Neural crest cell (in vitro differentiated cells): ENCODE measurements at places on chromosomes 1 and 21. TPM values are rescaled to one million over a fixed set of nuclear protein-coding genes. Genes with fewer than 3 reads are reported as not detected.

TNFRSF14 gene
- total RNA-seq: 0.61 TPM in 2 replicates

TRMT1L gene
- 19.7 and 24.0 TPM in 2 replicates for total RNA-seq

PRDM16 gene
- total RNA-seq: 11.7 and 13.2 TPM in 2 replicates

ESRRG gene
- total RNA-seq: 1.5 TPM in 2 replicates

MROH9 gene
- total RNA-seq: not detected in 2 replicates

SPRR2E gene
- not detected in 2 replicates for total RNA-seq

RORC gene
- total RNA-seq: 0.12 TPM in 1 of 2 replicates, not detected in the other

GJA5 gene
- total RNA-seq: 1.1 and 1.2 TPM in 2 replicates

PSRC1 gene
- 100 and 102 TPM in 2 replicates for total RNA-seq

DTL gene
- total RNA-seq: 73.3 and 82.4 TPM in 2 replicates

SELL gene
- not detected in 2 replicates for total RNA-seq

PLA2G2C gene
- not detected in 2 replicates for total RNA-seq

TLCD4 gene
- total RNA-seq: 0.89 and 1.2 TPM in 2 replicates

FCRLA gene
- total RNA-seq: not detected in 2 replicates

- DNase-seq: no peak
Observed at GRCh38 chr21:44548922-44549321, 2.4 kb downstream of the KRTAP10-2 start.

DNA sequence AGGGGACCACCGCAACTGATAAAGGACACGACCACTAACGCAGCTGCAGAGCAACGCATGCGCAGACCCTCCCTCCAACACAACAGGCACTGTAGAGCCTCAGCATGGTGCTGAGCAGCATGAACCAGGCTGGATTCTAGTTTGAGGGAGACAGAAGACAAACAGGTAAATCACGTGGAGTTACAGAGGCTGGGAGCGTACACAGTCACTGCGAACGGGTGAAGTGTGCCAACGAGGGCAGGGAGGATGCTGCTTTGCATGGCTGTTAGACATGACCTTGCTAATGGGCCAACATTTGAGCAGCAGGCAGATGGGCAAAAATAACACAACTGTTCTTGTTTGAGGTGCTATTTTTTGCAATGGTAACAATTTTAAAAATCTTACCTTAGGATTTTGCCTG is 55.2 kb upstream of the NADK start:
- no peak for DNase-seq

DNA sequence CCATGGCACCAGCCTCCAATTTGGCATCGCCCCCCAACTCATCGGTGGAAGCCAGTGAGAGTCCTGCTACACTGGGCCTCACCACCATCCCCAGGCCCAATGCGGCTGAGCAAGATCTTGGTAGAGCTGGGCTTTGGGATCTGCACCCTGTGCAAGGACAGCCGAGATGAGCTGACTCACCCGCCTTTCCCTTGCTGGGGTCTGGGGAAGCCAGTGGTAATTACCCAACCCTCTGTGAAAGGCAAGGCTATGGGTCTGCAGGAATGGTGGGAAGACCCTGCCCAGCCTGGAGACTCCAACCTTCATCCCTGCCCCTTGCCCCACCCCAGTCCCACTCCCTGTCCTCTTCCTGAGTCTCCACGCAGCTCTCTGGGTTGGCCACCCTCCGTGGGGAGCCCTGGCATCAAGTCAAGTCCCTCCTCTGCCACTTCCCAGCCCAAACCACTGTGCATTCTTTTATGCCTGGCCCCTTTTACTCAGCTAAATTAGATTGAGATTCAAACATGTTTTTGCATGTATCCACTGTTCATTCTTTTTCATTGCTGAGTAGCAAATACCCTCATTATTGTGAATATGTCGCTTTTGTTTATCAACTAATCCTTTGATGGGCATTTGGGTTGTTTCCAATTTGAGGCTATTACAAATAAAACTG is 8.8 kb downstream of the SMCP start:
- no peak for DNase-seq

DNA sequence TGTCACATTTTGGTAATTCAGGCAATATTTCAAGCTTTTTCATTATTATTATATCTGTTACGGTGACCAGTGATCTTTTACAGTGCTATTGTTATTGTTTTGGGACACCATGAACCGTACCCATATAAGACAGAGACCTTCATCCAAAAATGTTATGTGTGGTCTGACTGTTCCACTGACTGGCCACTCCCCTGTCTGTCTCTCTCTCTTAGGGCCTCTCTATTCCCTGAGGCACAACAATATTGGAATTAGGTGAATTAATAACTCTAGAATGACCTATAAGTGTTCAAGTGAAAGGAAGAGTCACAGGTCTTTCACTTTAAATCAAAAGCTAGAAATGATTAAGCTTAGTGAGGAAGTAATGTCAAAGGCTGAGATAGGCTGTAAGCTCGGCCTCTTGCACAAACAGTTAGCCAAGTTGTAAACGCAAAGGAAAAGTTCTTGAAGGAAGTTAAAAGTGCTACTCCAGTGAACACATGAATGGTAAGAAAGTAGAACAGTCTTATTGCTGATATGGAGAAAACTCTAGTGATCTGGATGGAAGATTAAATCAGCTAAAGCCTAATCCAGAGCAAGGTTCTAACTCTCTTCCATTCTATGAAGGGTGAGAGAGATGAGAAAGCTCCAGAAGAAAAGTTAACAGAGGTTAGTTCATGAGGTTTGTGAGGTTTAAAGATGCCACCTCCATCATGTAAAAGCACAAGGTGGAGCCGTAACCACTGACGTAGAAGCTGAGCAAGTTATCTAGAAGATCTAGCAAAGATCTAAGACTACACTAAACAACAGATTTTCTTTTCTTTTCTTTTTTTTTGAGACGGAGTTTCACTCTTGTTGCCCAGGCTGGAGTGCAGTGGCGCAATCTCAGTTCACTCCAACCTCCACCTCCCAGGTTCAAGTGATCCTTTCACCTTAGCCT is 19.7 kb upstream of the DIPK1A start:
- no peak for DNase-seq

DNA sequence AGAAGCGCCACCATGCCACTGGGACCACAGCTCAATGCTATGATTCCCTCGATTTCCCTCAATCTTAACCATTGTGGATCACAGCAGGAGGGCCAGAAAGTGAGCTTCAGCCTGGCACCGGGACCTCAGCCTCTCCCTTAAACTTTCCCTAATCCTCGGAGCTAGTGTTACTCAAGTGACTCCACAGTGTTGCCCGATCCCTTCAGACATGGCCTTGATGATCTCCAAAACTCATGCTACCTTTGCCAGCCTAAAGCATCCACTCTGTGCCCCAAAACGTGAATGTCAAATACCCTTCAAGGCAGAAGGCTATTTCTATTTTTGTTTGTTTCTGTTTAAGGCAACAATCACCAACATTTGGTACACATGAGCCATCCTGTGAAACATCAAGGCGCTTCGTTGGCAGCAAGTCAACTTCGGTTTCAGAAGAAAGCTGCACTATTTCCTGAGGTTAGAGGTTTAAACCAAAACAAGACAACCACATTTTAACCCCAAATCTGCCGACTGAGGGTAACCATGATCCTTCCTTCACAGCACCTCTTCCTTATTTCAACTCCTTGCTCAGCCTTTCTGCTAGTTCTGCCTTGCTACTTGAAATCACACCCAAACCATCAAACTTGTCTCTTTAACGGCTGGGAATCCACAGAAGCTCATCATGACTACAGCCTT is 94.4 kb upstream of the KRTAP19-8 start:
- DNase-seq: no peak

DNA sequence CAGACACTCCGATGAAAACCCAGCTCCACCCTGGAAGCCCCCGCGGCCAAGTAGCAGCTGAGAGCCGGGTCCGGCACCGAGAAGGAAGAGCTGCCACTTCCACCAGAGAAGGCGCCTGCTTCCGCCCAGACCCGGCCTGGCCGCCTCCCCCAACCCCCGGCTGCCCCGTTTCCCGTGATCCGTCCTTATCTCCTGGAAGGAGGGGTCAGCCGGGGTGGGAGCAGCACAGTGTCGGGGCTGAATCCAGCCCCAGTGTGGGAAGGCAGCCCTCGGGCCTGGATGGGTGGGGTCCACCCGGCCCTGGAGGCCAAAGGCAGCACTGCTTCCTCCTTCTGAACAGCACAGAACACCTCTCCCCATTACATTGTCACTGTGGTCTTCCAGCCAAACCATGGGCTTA is 69.4 kb downstream of the MEGF6 start:
- no peak for DNase-seq

DNA sequence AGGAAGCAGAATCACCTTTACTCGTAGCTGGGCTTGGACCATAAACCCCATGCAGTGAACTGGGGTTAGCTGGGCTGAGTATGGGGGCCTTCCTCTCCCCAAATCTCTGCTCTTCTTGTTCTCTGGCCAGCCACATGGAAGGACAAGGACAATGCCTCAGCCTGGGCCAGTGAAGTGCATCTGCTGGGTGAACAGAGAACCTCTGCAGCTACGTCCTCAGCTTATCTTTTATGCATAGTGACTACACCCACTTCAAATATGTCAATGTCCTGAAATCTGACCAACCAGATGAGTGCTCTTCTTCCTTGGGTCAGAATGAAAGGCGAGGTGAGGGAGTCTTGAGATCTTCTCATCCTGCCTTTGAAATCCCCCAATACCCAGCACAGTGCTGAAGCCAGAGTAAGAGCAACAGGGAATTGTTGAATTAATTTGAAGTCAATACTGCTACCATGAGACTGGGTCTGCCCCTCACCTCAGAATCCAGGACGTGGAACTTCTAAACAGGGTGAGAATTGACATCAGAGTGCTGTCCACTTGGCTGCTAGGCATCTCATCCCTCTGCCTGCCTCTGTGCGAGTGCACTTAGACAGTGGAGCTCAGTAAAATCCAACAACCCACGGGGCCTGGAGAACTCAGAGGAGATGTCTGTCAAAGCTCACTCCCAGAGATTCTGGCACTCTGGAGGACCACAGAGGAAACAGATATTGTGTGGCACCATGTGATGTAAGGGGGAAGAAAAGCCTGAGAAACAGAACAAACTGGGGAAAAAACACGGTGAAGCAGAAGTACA is 99.0 kb downstream of the IER5 start:
- DNase-seq: no peak

DNA sequence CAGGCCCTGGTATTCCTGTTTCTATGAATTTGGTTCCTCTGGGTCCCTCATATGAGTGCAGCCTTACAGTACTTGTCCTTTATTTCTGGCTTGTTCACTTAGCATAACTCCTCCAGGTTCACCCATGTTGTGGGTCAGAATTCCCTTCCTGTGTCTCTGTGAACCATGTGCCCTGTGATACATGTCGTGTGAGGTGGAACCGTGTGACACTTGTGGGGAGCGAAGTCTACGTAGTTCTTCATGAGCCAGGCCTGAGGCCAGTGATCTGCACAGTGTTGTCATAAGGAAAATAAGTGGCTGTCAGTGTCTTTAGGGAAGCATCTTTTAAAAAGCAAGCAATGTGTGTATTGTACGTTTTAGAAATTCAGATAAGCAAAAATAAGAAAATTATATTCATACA is 122.8 kb downstream of the GALNT2 start:
- no peak for DNase-seq

DNA sequence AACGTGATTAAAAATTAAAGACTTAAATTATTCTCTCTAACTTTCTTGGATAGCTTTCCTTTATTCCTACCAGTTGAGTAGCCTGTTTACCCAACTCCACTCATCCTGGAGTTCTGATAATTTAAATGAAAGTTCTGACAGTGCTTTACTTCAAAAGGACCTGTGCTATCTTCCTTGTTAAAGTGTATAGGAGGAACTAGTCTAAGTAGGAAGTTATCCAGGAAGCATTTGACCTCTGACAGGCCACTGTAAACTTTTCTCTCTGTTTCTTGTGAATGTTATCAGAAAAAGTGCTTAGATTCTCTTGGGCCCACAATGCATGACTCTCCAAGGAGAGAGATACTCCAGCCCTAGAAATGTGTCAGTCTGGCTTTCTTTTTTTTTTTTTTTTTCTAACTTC is 9.2 kb downstream of the UAP1 start:
- no peak for DNase-seq

GRCh38 chr21:32389337-32390015 is 3.3 kb downstream of the URB1 start:
- DNase-seq: no peak

- DNase-seq: no peak
Observed at GRCh38 chr1:7621334-7622219, 149.5 kb upstream of the VAMP3 start.

DNA sequence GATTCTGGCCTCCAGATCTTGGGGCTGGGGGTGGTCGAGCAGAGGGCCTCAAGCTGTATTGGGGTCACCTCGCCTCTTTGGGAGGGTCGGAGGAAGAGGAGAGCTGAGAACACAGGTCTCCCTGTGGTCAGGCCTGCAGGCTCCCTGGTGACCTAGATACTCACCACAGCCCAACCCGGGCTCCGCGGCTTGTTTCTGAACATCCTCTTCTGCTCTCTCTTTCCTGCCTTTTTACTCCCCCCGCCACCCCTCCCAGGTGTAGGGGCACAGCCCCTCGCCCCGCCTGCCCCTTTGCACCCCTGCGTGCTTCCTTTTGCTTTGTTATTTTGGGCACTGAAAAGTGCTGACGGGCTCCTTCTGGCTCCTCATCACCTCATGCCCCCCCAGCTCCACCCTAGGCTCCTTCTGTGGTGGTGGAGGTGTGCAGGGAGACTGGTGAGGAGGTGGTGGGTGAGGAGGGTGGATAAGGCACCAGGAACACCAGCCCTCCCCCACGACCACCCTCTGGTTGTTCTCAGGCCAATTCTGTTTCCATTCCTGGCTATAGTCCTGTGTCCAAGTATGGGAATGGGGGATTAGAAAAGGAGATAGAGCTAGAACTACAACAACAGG is 10.6 kb upstream of the LINGO4 start:
- no peak for DNase-seq

DNA sequence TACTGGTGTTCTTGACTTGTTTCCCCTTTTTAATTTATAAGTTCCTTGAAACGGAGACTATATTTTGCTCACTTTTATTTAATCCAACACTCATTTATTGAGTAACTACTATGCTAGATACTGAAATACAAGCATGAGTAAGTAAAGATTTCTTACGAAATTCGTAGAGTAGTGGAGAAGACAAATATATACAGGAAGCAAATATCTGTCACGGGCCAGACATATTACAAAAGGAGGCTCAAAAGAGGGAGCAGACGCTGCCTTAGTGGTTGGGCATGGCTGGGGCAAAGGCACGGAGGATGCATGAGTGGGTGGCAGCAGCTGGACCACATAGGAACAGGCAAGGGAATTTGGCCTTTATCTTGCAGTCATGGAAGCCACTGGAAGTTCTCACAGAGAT is 6.8 kb downstream of the NCF2 start:
- no peak for DNase-seq

DNA sequence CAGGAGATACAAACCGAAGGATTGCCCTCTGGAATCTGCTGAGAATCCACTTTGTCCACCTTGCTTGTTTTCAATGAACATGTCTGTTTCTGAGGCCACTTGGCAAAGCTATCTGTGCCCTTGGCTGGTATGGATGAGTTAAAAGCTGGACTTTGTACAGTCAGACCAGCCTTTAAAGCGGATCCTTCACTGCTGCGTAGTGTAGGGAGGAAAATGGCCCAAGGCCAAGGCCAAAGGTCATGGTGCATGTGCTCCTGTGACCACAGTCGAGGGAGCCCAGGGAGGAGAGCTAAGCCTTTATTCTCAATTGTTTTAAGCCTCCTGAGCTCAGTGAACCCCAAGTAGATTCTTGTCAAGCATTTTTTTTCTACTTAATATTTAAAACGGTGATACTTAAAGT is 37.0 kb downstream of the KCNJ15 start:
- DNase-seq: peak; percentile 53
